SK-N-DZ (cell line): ENCODE measurements at places on chromosomes 13 and 19.

DNA sequence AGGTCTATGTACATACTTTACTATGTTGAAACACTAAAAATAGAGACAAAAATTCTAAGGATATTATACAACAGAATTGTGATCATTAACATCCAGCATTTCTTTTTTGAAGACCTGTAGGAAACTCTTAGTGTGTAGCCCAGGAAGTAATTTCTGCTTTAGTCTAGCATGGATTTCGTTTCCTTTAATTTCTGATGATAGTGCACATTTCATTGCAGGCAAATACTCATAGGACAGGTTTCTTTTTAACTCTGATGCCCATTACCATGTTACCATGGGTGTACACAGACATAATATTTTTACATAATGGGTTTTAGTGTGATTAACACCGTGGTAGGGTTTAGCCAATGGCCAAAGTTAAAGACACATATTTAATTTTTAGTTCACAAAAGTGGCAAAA, 27.1 kb downstream of the LIG4 start:
- no peak for DNase-seq

GRCh38 chr19:47157431-47158321, 27.0 kb downstream of the SAE1 start:
- DNase-seq, result no peak

DNA sequence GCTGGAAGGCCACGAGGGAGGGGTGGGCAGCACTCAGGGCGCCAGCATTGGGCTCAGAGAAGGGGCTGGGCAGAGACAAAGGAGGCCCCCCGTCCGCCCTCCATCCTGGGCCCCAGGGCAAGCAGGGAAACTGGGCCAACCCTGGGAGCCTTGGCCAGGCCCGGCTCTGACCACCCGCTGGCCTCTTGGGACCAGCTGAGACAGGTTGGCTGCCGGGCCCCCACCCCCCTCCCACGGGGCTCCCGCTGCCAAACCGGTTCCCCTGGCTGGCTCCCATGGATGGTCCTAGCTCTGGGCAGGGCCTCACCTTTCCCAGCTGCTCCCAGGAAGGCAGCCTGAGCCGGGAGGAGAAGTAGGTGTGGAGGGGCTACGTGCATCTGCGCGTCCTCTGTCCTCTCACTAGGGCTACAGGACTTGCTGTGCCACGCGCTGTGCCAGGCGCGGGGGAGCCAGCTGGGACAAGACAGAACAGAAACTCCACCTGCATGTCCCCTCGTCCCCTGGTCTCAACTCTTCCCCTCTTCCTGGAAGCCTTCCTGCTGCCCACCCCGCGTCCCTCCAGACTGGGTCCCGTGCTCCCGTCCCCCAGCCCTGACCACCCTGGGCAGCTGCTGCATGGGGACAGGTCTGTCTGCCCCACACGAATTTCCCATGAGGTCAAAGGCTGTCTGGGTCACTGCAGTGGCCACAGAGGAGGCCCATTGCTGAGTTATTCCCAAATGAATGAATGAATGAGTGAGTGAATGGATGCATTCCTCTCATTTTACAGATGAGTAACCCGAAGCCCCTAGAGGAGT, 29.1 kb upstream of the NCCRP1 start:
- no peak for DNase-seq

DNA sequence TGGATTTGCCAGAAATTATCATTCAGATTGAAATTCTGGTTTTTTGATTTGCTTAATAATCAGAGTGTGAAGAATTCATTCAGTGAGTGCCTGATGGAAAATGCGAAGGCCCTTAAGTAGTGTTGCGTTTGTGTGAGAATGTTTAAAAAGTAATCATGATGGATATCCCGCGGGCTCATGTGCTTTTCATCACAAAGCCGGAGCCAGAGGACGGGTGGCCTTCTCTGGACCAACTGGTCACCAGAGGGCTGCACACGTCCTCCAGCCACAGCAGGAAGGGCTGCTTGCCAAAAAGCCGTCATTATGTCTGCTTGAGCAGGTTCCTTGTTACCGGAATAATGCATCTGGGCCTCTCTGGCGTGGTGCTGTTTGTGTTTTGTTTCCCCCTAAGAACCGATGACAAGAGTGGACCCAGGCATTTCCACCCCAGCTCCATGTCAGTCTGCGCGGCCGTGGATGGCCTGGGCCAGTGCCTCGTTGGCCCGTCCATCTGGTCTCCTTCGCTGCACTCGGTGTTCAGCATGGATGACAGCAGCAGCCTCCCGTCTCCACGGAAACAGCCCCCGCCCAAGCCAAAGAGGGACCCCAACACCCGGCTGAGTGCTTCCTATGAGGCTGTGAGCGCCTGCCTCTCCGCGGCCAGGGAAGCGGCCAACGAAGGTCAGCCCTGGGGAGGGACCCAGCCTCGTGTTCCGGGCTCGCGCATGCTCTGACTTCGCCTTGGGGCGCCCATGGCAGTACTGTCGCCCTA, 497.7 kb downstream of the MYO16 start:
- no peak for DNase-seq

- no peak for DNase-seq
These were observed 12.5 kb downstream of the EPN1 start for GRCh38 chr19:55687281-55688201.

DNA sequence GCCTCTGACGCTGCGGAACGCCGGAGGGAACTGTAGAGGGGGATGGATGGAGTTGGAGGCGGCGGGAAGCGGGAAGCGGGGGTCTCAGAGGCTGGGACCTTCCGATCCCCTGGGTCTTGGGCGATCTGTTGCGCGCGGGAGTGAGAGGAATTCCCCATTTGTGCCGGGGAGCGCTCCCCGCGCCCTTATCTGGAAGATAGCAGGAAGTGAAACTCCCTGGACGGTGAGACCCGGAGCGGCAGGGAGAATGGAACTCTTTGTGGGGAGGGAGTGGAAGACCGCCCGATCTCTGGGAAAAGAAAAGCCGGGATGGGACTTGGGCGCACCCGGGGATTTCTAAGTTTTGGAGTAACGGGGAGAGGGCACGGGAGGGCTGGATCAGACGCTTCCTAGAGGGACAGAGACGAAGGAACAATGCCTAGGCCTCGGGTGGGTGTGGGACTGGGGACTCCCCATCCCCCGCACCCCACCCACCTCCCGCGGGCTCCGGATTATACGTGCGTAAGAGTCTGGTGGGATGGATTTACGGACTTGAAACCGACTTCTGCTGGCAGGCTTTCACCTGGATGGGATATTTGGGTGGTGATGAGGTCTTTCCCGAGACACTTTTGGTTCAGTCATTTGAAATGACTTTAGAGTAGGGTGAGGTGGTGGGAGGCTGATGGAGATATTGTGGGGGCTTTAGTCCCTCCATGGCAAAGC, 495 bp downstream of the LSR start:
- no peak for DNase-seq

DNA sequence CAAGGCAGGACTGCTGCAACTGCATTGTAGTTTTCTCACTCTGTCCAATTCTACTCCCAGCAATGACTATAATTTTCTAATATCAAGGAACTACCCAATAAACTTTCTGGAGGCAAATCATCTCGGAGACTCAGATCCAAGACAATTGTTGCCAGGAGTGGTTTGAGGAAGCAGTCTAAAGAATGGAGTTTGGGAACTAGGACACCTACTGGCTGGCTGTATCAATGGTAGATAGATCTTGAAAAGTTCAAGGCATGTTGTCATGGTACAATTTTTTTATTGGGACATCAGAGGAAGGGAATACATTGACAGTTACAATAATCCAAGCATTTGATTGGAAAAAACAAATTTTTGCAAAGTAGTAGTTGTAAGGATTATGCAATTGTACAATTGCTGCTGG, 648.3 kb upstream of the SLITRK6 start:
- DNase-seq, result no peak
